ENCODE measurements at places on chromosomes 6 and 20.

GRCh38 chr6:43286456-43286979 lies 11.5 kb upstream of the SLC22A7 start:
- DNase-seq: no peak

DNA sequence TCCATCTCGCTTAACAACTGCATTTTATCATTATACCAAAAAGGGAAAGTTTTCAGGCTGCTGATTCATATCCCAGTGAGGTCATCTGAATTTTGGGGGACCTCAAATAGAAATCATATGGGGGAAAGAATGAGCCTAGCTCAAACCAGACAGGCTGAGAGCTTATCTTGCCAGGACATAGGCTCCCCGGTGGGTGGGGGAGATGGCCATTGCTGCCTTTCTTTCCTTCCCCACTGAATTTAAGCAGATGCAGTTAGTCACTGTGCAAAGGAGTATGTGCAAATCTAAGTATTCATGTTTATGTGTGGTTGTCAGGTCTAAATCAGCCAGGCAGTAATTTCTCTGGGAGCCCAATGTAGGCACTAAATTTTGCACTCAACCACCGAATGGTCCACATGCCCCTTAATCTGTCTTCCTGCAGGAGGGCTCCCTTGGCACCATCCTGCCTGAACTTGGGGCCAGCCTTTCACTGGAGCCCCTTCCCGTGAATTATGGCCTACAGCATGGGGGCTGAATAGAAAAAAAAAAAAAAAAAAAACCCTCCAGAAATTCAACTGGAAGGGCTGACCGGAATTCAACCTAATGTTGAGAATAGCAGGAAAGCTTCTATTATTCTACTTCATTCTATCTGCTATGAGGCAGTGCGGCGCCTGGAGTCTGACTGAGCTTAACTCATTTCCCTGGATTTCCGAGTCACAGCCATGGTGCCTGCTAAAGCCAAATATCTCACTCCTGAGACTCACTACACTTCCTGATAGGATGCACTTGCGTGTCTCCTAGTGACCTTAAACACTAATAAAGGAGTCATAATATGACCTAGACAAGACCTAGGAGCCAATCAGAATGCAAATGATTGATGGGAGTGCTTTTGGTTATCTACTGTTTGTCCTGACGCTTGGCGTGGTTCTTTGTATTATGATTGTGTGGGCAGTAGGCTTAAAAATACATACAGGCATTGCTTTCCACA lies 161.5 kb upstream of the HEY2 start:
- no peak for DNase-seq

DNA sequence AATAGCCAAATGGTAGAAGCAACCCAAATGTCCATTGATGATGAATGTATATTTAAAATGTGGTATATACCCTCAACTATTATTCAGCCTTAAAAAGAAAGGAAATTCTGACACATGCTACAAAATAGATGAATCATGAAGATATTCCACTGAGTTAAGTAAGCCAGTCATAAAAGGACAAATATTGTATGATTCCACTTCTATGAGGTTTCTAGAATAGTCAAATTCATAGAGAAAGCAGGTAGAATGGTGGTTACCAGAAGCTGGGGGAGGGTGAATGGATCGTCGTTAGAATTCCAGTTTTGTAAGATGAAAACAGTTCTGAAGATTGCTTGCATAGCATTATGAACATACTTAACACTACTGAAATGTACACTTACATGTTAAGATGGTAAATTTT lies 214.3 kb upstream of the MYLIP start:
- no peak for DNase-seq

- no peak for DNase-seq
Measured at GRCh38 chr20:36210436-36211021, 25.7 kb upstream of the AAR2 start.

- no peak for DNase-seq
Measured at GRCh38 chr6:42423244-42423643, 28.5 kb downstream of the TRERF1 start.

- DNase-seq: no peak
Measured at GRCh38 chr6:91860541-91861335, 1273.9 kb upstream of the MAP3K7 start.

DNA sequence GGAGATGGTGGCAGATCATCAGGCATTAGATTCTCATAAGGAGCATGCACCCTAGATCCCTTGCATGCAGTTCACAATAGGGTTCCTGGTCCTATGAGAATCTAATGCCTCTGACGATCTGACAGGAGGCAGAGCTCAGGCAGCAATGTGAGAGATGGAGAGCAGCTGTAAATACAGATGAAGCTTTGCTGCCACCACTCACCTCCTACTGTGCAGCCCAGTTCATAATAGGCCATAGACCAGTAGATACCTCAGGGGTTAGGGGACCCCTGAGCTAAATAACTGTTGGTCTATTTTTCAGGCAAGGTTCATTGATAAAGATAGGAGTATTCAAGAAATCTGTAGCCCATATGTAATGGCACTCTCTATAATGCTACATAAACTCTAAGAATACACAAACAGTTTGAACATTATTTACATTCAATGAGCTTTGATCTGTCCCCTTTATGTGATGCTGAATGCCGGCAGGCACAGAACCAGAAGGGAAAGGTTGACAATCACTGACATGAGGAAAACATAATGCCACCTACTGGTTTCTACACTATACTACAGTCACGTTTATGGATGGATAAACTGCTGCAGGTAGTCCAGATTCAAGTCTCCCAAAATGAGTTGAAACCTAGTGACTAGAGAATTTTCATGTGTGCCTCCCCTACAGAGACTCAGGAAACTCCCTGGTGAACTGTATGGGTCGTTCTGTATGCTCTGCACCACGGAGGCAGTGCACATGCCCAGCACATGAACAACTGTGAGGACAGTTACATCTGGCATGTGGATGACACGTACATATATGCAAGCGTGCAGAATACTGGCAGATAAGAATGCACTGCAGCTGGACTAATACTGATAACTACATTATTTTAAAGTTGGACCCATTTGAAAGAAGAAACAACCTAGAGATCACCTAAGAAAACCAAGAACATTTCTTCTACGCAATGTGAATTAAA lies 72.0 kb downstream of the DST start:
- peak; percentile 39 for DNase-seq

DNA sequence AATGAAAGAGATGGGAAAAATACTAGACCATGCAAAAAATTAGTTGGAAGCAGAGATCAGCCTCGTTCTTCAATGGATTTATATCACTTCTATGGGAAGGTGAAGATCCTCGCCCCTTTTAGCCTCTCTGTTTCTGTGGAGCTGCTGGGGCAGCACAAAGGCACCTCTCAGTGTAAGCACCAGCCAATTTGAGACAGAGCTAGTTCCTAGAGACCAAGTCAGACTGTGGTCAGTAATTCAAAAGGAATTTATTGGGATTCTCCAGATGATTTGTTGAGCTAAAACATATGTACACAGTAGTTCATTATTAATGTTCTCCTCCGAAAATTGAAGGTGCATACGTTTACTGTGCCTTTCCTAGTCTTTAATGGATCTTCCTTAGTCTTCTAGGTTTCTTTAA lies 42.4 kb downstream of the SCGN start:
- DNase-seq: no peak

DNA sequence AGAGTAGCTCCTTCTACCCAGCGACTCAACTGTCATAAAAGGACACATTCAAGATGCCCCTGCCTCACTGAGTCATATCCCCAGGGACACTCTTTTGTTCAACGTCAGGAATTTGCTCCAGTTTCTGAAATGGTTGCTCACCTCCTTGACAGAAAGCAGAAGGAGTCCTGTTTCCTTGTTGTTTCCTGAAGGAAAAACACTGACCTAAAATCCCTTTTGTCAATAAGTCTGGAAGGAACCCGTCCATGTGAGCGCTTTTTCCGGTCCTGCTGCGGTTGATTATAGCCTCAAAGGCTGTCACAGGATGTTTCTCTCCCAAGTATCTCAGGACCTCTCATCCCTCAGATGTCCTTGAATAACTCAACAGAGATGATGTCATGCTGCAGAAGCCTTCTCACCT lies 113.6 kb upstream of the PLEKHG1 start:
- DNase-seq: peak; percentile 7
